Small intestine (tissue), 16 donors: ENCODE measurements at places on chromosomes 12 and 14. TPM values are rescaled to one million over a fixed set of nuclear protein-coding genes. Genes with fewer than 3 reads are reported as not detected.

GRCh38 chr12:115697340-115697739 is 580.2 kb downstream of the MED13L start:
- DNase-seq, result no peak

- no peak for DNase-seq
Observed at GRCh38 chr12:68667896-68668295, 18.9 kb upstream of the NUP107 start.

- DNase-seq, result no peak
Observed at GRCh38 chr12:4743046-4743445, 22.8 kb downstream of the GALNT8 start.

- DNase-seq, result no peak
Observed at GRCh38 chr12:44627387-44628166, 248.5 kb downstream of the NELL2 start.

Gene STAT2
- polyA plus RNA-seq, result 35.7 TPM

Gene CLEC4D
- 0.03 TPM for polyA plus RNA-seq
